ENCODE measurements at places on chromosomes 7 and 10.

- no peak for DNase-seq
These were observed 91.2 kb upstream of the AHR start for GRCh38 chr7:17207220-17207619.

- no peak for DNase-seq
These were observed 8.7 kb downstream of the GALNTL5 start for GRCh38 chr7:151964951-151965350.

GRCh38 chr10:23314835-23315239, 29.8 kb downstream of the C10orf67 start:
- DNase-seq: peak; percentile 35

GRCh38 chr10:96325719-96326373, 21.6 kb downstream of the DNTT start:
- no peak for DNase-seq

GRCh38 chr10:126580873-126581647, 89.4 kb downstream of the C10orf90 start:
- DNase-seq: no peak

Measured in iPS DF 6.9 (cell line).